Lung microvascular endothelial cell (primary cell): ENCODE measurements at places on chromosomes 6 and 20. TPM values are rescaled to one million over a fixed set of nuclear protein-coding genes. Genes with fewer than 3 reads are reported as not detected.

Gene PNPLA1
- not detected in 2 replicates for total RNA-seq

Gene OOEP
- under 0.01 TPM in 1 of 2 replicates, not detected in the other for total RNA-seq

Gene ENPP4
- total RNA-seq = 0.40 and 0.87 TPM in 2 replicates

Gene CEP57L1
- total RNA-seq = 11.1 and 12.9 TPM in 2 replicates

Gene TBXT
- not detected in 2 replicates for total RNA-seq

Gene EPHA7
- under 0.01 TPM in 2 replicates for total RNA-seq

Gene TP53INP2
- 3.5 and 3.6 TPM in 2 replicates for total RNA-seq

Gene MTFR2
- total RNA-seq = 0.60 and 1.1 TPM in 2 replicates

Gene POM121L2
- not detected in 2 replicates for total RNA-seq

Gene GLYATL3
- not detected in 2 replicates for total RNA-seq

Gene ZNF512B
- 6.1 and 7.1 TPM in 2 replicates for total RNA-seq

Gene TMEM244
- not detected in 2 replicates for total RNA-seq

Gene PTCHD4
- total RNA-seq = 5.0 and 12.4 TPM in 2 replicates

Gene PTK6
- total RNA-seq = under 0.01 TPM in 1 of 2 replicates, not detected in the other

Gene KHDC1L
- not detected in 2 replicates for total RNA-seq

Gene ZNF165
- total RNA-seq = 0.20 and 0.22 TPM in 2 replicates

Gene SLC17A3
- total RNA-seq = not detected in 2 replicates

GRCh38 chr6:13013681-13014503 is 297.3 kb downstream of the PHACTR1 start:
- DNase-seq = peak; percentile 34

DNA sequence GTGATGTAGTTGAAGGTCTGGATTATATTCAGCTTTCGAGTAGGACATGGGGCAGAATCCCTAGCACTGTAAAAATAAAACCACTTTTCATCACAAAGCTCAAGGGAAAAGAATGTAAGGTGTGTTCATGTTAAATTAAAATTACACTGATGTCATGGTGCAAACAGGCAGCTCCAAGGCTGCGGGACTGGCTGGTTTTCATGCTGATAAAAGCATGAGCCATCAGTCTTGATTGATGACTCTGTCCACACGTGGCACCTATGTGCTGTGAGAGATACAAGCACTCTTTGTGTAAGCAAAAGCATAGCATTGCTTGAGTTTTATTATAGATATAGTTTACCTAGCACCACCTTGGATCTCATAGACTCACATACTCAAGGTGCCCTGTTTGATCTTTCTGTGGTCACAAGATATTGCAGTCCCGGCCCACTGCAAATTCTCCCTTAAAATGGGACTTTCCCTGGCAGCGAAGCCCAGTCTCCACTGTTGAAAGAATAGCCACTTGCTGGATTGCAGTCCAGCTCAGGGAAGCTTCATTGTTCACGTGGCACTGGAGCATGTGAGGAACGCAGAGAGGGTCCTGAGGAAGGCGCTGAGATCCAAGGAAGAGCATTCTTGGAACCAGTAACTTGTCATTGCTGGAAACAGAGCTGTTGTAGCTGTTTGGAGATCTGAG is 90.6 kb downstream of the TIAM2 start:
- DNase-seq = no peak

DNA sequence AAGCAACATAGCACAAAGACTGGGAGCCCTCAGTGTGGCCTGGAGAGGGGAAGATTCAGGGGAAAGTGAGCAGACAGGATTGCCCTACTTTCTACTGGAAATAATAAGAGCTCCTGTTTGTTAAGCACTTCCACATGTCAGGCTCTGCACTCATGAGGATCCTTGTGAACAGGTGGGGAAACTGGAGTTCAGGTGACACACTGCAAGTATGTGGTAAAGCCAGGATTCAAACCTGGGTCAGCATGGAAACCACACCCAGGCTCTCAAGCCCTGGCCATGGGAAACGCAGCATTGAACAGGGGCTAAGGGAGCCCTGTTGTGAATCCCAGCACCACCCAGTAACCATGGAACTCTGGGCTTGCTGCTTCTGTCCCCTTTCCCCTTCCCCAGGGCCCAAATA is 42.8 kb upstream of the ID1 start:
- DNase-seq = no peak

GRCh38 chr6:163691049-163691448 is 276.5 kb downstream of the QKI start:
- no peak for DNase-seq

DNA sequence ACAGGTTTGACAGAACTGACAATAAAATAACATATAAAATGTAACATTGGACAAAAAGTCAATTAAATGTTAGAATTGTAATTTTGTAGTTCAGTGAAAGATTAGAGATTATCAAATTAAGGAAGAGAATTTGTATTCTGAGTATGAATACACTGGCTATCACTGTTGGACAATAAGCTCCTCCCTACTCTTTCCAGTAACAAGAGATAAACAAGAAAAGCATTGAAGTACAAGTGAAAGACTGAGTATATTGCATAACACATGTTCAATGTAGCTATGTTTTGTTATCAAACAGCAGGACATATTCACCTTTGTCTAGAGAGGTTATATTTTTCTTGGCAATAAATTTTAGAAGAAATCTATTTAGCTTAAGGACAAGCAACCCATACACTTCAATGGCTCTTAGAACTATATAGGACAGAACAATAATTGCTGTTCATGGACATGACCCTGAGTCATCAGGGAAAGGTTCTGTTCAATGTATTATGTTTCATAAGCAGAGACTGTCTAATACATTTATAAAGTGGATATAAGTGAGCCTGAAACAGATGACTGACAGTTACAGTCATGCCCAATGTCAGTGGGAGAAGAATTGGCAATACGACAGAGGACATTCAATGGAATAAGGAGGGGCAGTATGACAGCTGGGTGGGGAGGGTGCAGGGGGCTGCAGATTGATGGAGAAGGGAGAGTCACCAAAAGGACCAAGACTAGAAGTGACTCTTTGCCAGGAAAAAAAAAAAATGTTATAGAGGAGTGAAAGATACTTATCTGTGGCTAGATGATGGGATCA is 520.4 kb downstream of the FRK start:
- DNase-seq = no peak

- peak; percentile 19 for DNase-seq
These were observed 59.3 kb downstream of the TBC1D7 start for GRCh38 chr6:13268913-13269518.

DNA sequence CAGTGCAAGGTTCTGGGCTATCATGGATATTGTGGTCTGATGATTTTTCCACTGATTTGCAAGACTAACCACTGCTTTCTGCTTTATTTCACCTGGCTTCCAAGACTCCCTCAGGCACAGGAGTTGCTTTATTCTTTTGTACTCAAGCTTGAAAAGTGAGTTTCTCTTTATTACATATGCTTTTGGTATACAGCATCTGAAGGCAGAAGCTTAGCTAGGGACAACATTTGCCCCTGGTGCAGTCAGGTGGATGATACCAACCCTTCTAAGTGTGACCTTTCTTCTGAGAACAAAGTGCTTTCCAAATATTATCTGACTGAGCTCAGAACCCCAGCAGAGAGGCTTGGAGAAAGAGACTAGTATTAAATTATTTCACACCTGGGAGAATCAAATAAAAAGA is 94.0 kb upstream of the PHACTR1 start:
- no peak for DNase-seq

- no peak for DNase-seq
These were observed 84.5 kb upstream of the FAM184A start for GRCh38 chr6:119163006-119163405.

DNA sequence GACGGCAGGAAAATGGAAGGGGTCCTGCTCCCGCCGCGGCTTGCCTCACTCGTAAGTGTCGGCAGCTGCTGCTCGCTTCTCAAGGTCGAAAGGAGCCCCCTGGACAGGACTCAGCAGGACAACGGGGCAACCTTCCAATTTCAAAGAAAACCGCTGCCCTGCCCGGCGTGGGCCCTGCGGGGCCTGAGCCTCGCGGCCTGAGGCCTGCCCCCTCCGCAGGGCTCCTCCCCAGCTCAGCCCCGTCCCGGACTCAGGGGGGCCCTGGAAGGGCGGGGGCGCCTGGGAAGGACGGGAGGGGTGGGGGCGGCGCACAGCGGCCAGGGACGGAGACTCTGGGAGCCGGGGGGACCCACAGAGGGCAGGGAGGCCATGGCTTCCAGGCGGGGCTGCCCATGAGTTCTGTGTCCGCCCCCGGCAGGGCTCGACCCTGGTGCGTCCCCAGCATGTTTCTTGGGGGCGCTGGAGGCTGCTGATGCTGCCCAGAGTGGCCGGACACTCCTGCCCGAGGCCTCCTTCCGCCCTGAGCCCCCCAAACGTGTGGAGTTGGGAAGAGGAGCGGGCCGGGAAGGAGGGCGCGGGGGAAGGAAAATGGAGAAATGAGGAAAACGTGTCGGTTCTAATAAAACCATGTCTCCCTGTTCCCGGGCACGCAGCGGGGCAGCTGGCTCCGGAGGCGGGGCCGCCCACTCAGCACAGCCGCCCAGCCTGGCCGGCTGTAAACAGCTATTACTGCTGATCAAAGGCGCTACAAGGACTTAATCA is 114.6 kb downstream of the DLL1 start:
- no peak for DNase-seq

- DNase-seq = no peak
These were observed 18.2 kb downstream of the FERMT1 start for GRCh38 chr20:6104493-6105188.

- no peak for DNase-seq
These were observed 64.3 kb upstream of the AFDN start for GRCh38 chr6:167762259-167762962.

GRCh38 chr6:137217801-137218472 is 1.2 kb downstream of the IFNGR1 start:
- DNase-seq = peak; percentile 36

GRCh38 chr6:40849546-40849945 is 189.5 kb downstream of the UNC5CL start:
- no peak for DNase-seq

DNA sequence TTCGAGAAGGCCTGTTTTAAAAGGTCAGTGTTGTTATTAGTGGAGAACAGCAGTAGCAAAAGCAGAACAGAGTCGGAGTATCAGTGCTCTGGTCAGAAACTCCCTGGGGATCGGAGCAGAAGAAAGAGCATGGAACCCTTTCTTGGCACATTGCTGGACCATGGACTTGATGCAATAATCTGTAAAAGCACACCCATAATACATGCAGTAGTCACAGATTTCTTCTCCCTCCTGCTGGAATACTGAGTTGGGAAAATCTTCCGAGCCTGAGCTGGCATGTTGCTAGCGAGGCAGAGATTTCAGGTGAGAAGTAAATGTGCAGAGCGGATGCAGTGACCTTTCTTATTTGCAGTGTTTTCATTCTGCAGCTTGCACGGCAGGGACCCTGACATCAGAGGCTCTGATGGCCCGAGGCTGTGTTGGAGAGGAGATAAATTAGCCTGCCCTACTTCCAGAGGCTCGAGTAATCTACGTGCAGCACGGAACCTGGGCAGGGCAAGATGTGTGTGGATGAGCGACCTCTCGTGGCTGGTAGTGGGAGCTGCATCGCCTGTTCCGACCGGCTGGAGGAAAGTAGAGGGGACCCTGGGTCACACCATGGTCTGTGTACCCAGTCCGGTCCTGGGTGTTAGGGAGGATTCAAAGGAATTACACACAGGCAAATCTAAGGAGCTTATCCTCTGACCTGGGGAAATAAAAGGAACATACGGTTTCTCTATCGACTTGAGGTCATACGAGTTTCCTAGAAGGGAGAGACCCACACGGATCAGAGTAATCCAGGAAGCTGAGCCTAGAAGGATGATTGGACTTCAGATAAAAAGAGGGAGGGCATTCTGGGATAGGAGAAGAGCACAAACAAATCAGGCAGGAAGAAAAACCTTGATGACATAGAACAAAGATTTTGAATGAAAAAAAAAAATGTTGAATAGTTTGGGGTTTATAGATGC is 137.0 kb upstream of the STMND1 start:
- DNase-seq = peak; percentile 71

- DNase-seq = no peak
These were observed 298.1 kb downstream of the TFAP2B start for GRCh38 chr6:51116723-51117122.

DNA sequence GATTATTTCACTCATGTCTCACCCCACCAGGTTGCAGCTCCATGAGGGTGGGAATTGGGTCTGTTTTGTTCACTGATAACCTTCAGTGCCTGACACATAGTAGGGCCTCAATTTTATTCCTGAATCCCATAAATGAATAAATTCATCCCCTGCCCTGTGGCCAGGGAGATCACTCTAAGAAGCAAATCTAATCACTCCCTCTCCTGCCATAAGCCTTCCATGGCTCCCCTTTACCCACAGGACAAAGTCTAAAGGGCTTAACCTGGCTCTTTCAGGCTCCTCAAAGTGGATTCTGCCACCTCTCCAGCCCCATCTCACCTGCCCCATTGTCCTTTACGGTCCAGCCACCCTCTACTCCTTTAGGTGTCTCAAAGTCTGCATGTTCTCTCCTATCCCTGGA is 141.8 kb upstream of the PTPN1 start:
- no peak for DNase-seq

GRCh38 chr20:54212226-54212625 is 4.3 kb downstream of the PFDN4 start:
- peak; percentile 31 for DNase-seq

DNA sequence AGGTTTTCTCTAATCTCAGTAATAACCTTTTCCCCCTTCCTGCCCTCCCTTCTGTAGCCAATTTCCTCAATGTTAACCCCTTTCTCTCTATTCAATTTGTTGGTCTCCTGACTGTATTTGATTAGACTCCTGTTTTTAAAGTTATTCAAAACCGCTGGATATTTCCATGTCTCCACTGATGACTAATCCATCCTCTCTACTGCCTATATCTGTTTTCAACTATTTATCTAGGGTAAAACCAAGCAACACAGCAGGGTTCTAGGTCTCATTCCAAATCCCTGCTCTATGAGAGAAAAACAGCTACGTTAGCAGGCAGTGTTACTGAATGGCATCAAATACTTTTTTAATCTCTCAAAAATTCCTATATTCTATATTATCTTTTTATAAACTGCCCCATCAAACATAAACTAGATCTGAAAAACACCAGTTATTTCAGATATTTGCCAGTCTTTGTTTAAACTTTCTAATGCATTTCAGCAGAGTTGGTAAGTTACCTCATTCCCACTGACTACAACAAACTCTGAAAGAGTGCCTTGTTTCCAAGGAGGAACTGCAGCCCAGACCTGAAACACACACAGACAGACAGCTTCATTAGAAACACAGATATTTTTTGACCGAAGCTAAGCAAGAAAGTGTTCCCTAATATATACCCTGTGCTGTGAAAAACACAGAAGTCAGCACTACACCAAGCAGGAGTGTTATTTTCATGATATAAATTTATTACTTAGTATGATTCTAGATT is 8.2 kb downstream of the RTN4IP1 start:
- peak; percentile 44 for DNase-seq

GRCh38 chr20:63272105-63273058 is at the start of gene ARFGAP1:
TSS of gene ARFGAP1 (plus strand) at chr20:63272813. CDS start at chr20:63275581, 2,768 bp downstream.
- peak; percentile 91 for DNase-seq

GRCh38 chr6:111759836-111760785 is 113.1 kb downstream of the FYN start:
- DNase-seq = peak; percentile 78

GRCh38 chr20:44112889-44113617 is 73.9 kb downstream of the JPH2 start:
- no peak for DNase-seq

GRCh38 chr20:22576273-22576672 is 8.1 kb downstream of the FOXA2 start:
- no peak for DNase-seq

DNA sequence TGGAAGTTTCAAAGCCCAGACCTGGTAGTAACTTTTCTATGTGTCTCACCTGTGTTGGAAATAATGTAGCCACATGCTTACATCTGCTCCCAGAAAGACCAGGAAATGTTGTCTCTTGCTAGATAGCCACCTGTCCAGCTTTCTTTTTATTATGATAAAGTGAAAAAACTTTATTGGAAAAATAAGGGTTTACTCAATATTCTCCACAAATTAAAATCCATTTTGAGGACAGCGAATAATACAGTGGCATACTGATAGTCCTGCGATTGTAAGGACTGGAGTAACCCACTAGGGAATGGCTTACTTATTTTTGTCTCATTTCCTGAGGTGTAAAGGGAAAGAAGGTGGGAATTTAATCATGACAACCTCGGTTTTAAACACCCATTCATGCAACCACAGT is 100.1 kb downstream of the HFE start:
- no peak for DNase-seq
